ENCODE measurements at places on chromosomes 2 and 18. TPM values are rescaled to one million over a fixed set of nuclear protein-coding genes. Genes with fewer than 3 reads are reported as not detected.

DNA sequence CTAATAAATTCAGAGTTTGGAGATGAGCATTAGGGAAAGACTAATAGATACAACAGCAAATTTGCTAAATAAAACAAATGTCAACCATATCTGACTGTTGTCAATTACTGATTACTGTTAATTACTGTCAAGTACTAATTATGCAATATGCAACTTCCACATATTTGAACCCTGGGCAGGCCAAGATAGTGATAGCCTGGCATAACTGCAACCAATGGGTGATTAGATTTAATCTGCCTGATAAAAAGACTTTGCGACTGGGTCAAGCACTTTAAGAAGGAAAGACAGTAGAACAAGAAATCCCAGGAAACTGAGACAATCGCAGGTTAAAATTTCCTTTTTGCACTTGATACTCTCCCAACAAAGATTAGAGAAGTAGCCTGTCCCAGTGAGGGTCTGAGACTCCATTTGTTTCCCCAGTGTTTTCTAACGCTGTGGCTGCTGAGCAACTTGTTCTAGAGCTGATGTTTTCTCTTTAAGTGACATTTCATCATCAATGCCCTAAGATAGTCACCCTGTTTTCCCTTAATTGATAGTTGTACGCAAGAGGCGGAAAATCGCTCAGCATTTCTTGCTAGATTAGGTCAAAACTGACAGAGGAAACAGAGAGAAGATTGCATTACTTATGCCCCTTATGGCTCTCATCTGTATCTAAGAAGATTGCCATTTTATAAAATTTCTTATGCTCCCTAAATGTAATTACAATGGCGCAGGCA lies 17.8 kb downstream of the ARHGAP15 start:
- no peak for DNase-seq

- DNase-seq, result peak; percentile 68
Observed at GRCh38 chr2:235433860-235434259, 60.0 kb upstream of the AGAP1 start.

- DNase-seq, result no peak
Observed at GRCh38 chr2:237964194-237964577, 2.6 kb upstream of the UBE2F start.

GRCh38 chr2:232502511-232502910 lies 14.9 kb upstream of the ECEL1 start:
- DNase-seq, result no peak

Gene IL1F10
- not detected for total RNA-seq

DNA sequence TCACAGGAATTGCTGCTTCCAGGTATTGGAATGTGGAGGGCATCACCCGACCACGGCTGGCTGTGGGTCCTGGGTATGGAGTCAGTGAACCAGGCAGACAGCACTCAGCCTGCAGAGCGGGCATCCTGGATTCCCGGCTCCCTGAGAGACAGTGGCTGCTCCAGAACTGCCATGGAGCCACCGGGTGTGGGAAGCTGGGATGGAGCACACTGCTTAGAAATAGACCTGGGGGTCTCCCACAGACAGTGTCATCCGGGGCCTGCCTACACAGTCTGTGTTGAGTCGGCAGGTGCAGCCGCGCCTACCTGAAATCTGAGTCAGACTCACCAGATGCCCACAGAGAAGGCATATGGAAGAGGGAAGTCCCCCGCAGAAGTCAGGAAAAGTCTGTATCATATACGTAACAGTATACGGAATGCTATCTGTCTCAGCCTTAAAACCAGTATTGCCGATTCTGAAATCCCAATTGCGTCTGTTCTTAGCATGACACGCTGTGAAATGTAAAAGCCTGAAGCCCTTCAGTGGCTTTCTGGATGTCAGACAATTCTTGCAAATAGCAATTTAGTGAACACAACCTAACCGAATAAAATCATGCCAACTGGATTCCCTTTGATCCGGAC lies 509.7 kb upstream of the MYT1L start:
- no peak for DNase-seq

GRCh38 chr2:184527058-184527457 lies 71.3 kb upstream of the ZNF804A start:
- no peak for DNase-seq

- DNase-seq, result no peak
Observed at GRCh38 chr18:11183637-11184036, 34.3 kb upstream of the PIEZO2 start.

Gene KHK
- 7.6 TPM for total RNA-seq

Gene NGEF
- total RNA-seq, result 1.9 TPM

Gene CYTIP
- 37.4 TPM for total RNA-seq

- no peak for DNase-seq
Observed at GRCh38 chr2:106147159-106147558, 46.9 kb downstream of the UXS1 start.

DNA sequence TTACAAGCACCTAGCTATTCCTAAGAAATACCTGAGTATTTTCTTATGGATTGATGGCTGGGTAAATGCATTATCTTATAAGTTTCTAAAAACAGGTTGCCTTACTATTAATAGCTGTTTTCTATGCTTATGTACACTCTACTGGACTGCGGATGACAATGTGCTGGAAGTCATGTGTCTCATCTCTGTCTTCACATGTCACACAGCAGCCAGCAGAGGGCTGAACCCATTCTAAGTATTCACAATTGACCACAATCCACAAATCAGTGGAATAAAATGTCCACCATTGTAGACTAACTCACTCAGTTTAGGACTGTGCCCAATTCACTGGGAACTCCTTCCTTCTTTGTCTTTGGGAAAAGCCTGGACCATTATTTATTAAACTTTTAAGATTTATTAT lies 371.2 kb downstream of the INSIG2 start:
- no peak for DNase-seq

DNA sequence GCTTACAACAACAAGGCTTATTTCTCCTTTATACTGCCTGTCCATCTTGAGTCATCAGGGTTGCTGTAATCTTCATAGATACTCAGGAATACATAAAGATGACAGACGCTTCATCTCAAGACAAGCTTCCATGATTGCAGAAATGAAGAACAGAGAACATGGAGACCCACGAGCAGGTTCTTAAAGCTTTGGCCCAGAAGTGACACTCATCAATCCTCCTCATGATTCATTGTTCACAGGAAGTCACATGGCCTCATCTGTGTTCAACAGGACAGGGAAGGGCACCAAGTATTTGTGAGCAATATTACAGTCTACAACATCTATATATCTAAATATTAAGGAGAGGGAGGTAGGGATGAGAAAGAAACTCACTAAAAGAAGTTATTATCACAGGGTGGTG lies 36.5 kb upstream of the PGAP1 start:
- DNase-seq, result no peak

Gene ANKRD62
- total RNA-seq, result 0.06 TPM

GRCh38 chr2:98065808-98066207 lies 21.2 kb upstream of the VWA3B start:
- DNase-seq, result no peak

GRCh38 chr18:10072671-10073175 lies 158.9 kb downstream of the VAPA start:
- no peak for DNase-seq

GRCh38 chr2:11305958-11306357 lies 38.5 kb downstream of the ROCK2 start:
- DNase-seq, result peak; percentile 49

- no peak for DNase-seq
Observed at GRCh38 chr2:155080373-155080772, 381.9 kb downstream of the KCNJ3 start.

DNA sequence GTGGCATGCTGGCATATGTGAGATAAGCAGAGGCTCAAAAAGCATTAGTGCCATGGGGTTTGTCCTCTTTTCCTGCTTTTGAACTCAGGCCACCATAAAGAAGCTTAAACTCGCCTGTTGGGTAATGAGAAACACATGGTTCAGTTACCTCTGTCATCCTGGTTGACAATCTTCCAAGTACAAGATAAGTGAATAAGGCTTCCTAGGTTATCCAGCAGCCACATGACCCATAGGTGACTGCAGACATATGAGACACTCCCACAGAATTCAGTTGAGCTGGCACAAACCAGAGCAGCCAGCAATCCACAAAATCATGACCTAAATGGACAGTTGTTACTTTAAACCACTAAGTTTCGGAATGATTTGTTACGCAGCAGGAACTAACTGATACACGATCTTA lies 97.3 kb downstream of the TACR1 start:
- no peak for DNase-seq

DNA sequence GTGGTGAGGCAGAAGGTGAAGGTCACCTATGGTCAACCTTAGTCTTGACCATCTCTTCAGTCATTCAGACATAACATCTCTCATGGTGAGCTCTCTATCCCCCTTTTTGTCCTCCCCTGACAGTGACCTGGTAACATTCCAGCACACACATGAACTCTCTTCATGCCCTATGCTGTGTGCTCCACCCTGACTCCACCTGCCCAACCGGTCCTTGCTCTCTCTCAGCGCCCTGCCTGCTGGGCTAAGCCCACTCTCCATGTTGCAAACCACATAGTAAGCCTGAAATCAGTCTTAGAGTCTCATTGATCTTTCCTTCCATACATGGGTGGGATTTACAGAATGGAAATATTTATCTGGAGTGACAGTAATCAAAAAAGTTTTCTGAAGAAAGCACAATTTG lies 52.8 kb downstream of the MARCO start:
- DNase-seq, result no peak

Gene KCNK3
- total RNA-seq, result 29.9 TPM

DNA sequence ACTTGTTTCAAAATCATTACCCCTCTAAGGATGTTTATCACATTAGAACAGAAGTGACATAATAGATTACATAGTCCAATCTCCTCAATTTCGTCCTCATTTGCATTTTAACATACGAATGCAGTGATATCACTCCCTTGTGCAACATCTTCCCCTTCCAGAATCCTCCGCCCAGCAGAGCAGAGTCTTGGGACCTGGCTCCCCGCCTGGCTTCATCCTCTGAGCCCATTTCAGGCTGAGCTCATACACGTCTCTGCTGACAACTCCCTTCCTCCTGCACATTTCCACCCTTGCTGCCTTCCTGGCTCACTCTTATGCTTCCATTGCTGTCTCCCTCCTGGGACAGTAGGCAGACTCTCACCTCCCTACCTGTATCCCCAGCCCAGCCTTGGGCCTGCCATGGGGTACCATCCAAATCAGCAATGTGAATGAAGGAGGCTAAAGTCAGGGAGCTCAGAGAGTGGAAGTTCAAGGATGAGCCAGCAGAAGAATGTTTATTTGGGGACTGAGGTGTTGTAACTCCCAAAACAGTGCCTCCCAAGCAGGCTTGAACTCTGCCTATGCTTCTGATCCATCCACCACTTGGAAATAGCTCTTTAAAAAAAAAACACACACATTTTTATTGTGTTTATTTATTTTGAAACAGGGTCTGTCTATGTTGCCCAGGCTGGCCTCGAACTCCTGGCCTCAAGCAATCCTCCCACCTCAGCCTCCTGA lies 165.2 kb downstream of the TMEM200C start:
- DNase-seq, result no peak

- no peak for DNase-seq
Observed at GRCh38 chr2:11333427-11334183, 10.8 kb downstream of the ROCK2 start.

- DNase-seq, result no peak
Observed at GRCh38 chr2:118848381-118849225, 1.2 kb upstream of the EN1 start.

Gene BCL11A
- 7.6 TPM for total RNA-seq

GRCh38 chr2:85887566-85888019 lies 1.2 kb downstream of the ST3GAL5 start:
- no peak for DNase-seq

Gene VSNL1
- 1.9 TPM for total RNA-seq

- DNase-seq, result peak; percentile 33
Observed at GRCh38 chr2:143934626-143935481, 585.1 kb downstream of the ZEB2 start.

Gene KCNF1
- total RNA-seq, result 0.83 TPM

Gene SERPINB11
- total RNA-seq, result not detected

GRCh38 chr18:46346213-46346612 lies 242.0 kb downstream of the HAUS1 start:
- no peak for DNase-seq

GRCh38 chr2:25551316-25551715 lies 122.1 kb downstream of the DTNB start:
- DNase-seq, result no peak

DNA sequence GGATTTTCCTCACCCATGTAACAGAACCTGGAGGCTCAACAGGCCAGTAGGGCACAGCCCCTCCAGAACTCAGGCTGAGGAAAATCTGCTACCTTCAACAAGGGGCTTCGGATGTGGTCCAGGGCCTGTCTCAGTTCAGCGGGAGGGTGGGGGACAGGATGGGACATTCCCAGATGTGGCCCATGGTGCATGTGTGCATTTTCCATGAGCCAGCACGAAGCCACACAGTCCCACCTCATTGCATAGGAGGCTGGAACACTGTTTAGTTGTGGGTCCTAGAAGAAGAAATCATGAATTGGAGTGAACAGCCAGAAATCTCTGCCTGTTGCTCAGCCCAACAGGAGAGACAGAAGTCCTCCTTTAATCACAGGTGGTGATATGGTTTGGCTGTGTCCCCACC lies 469.6 kb upstream of the MYT1L start:
- no peak for DNase-seq

DNA sequence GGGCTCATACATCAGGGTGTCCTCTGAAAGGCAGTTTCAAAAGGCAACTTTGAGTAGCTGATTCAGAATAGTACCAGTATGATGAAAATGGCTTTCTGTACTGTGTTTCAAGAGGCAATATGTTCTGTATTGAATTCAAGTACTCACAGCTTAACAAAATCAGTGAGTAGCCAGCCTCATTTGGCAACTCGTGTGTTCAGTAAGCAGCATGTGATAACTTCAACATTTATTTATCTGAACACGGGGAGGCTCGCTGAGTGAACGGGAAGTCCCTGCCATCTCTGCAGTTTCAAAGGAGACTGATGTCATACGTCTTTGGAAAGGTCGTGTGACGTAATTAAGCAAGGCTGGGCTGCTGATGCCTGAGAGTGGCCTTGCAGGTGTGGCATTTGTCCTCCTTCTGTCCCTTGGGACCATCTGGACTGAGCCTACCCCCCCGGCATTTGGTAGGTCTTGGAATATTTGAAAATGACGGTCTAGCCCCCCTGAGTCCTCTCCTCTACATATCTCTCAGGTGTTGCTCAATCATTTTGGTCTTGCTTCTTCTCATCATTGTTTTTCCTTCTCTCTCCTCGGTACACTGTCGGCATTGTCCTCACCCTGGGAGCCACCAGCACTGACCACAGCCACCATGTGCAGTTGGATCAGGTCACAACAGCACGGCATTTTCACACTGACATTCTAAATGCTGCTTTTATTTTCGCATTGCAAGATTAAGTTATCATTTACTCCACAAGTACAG lies 62.8 kb downstream of the SMIM21 start:
- DNase-seq, result peak; percentile 69

- peak; percentile 68 for DNase-seq
Observed at GRCh38 chr2:71157124-71157793, 26.8 kb downstream of the MPHOSPH10 start.

Gene ECEL1
- total RNA-seq, result 0.09 TPM

- DNase-seq, result no peak
Observed at GRCh38 chr2:114119862-114120261, 230.0 kb downstream of the ACTR3 start.

- no peak for DNase-seq
Observed at GRCh38 chr2:224111576-224111975, 72.5 kb upstream of the SERPINE2 start.

Gene MEP1B
- total RNA-seq, result not detected
